ENCODE measurements at places on chromosomes 11 and 22.

- DNase-seq = no peak
Measured at GRCh38 chr11:10379426-10379825, 74.6 kb downstream of the ADM start.

GRCh38 chr11:105100206-105100605 lies 39.4 kb downstream of the CARD18 start:
- no peak for DNase-seq

GRCh38 chr11:28417601-28418323 lies 309.6 kb downstream of the METTL15 start:
- no peak for DNase-seq

GRCh38 chr11:78929207-78929905 lies 354.7 kb upstream of the NARS2 start:
- DNase-seq = no peak

DNA sequence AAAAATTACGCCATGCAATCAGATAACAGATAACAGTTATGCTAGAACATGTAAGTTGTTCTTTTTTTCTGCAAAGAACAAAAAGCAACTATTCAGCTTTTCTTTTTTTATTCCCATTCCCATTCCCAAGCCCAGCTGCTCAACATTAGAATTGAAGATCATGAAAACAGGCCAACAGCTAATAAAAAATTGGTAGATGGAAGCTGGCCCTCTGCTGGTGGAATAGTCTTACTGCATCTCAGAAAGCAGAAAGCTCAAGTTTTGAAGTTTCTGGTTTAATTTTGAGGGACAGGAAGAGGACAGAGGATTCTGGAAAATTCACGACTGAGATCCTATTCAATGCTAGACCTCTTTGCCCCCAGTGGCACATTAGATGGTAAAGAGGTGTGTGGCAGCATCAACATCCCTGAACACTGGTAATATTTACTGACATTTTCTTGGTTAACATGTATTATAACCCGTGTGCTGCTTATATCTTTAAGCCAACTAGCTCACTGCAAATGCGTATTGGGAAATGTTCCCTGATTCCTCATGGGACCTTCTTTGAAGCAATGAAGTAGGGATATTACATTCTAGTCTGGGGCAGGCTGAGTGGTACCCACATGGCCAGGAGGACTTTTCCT lies 591.2 kb downstream of the OPCML start:
- no peak for DNase-seq

- DNase-seq = no peak
Measured at GRCh38 chr11:112795142-112795815, 165.9 kb upstream of the NCAM1 start.

DNA sequence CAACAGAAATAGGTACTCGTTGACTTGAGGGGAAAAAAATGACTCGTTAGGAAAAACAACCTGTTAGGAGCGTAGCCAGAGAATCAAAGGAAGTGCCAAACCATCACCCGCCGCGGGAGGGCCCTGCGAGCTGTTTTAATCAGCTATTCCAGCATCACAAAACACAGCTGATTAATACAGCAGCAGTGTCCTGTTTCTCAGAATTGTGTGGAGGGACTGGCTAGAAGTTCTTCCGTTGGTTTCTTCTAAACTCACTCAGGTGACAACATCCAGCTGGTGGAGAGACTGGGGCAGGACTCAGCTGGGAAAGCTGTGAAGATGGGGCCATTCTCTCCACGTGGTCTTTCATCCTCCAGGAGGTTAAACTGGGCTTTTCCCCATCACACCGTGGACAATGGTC lies 28.0 kb downstream of the HSPA8 start:
- DNase-seq = no peak

- DNase-seq = no peak
Measured at GRCh38 chr11:100009728-100010127, 677.4 kb upstream of the ARHGAP42 start.

GRCh38 chr11:117183724-117184349 lies 5.3 kb downstream of the SIDT2 start:
- DNase-seq = no peak

DNA sequence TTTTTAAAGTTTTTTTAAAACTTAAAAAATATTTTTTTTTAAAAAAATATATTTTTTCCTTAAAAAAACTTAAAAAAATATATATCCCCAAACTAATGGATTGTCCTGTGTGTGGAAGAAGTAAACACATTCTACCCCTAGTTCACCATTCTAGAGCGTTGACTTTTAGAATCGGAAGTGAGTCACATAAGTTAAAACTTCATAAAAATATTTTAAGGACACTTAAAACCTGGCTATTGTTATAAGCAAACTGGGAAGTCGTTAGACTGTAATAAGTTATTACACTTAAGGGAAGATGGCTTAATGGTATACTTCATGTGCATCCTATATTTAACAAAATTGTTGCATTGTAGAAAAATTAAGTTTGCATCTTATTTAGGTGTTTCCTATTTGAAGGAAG lies 21.1 kb downstream of the FAM118B start:
- DNase-seq = no peak

DNA sequence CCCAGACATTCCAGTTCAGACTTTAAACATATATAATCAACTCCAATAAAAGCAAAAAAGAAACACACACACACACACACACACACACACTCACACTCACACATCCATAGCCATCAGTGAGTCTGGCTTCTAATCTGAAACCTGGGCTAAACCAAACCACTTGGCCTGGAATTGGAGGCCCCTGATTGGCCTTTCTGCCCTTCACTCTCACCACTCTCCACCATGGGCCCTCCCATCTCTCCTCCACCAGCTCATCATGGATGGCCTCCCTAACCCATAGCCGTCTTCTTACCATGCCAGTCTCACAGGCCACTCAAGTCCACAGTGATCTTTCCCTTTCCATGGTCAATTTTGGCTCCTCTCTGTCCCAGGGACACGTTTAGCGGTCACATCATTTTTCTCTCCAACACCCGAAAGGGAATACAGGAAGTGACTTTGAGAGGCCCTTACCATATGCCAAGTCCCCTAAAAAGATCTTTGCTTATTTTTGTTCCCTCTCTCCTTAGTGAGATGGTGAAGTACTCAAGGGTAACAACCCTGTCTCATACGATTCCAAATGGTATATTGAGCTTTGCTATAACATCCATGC lies 66.6 kb downstream of the ENDOD1 start:
- no peak for DNase-seq

- DNase-seq = no peak
Measured at GRCh38 chr11:131295986-131296385, 74.4 kb upstream of the NTM start.

GRCh38 chr11:72621008-72621610 lies 53.1 kb downstream of the PDE2A start:
- no peak for DNase-seq

- no peak for DNase-seq
Measured at GRCh38 chr22:20957683-20958431, 9.2 kb upstream of the AIFM3 start.

DNA sequence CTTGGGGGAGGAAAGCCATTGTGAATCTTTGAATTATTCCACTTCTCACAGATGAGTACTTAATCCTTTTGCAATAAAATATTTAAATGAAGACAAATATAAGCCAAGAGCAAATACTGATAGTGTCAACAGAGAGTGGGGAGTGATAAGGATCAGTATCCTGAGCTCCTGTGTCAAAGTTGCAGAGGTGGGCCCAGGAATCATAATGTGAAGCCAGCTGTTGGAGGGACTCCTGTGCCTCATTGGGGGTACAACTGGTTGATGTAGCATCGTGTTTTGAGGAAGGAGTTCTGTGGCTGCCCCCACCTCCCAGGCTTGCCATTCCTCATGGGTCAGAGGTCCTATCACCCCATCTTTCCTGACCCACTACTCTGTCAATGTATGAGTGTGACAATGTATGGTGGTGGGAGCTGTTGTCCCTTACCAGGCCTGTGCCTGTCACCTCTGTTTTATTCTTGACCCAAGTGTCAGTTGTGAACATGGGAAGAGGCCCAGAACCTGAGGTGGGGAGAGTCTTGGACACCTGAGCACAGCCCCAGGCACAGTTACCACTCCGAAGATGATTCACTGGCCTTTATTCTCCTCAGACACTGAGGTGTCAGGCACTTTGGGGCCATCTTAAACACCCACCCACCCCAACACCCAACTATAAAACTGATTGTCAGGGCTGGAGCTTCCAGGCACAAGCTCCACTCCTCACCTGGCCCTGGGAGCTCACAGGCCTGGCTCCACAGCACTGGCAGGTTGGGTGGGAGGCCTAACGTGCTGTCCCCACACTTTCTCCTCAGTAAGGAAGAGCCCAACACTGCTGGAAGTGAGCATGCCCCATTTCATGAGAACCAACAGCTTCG lies 38.4 kb downstream of the KCNQ1OT1 start:
- DNase-seq = no peak

- DNase-seq = no peak
Measured at GRCh38 chr11:72328366-72329224, 84.6 kb upstream of the PHOX2A start.

DNA sequence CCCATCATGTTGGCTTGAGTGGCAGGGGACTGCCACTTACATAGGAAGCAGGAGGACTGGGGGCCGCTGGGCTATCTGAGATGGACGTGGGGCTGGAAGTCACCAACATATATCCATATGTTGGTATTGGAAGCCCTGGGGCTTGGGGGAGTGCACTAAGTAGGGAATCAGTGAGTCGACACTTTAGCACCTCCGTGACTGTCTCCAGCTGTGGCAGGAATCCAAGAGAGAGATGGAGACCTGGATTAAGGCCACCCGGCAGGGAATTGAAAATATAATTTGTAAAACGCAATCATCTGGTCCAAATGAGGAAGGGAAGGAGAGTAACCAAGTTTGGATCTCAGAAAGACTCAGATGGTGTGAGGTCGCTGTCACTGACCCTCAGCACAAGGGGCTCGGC lies 68.4 kb downstream of the ELFN2 start:
- DNase-seq = no peak

GRCh38 chr22:22941831-22942510 lies 54.4 kb downstream of the IGLL5 start:
- no peak for DNase-seq

DNA sequence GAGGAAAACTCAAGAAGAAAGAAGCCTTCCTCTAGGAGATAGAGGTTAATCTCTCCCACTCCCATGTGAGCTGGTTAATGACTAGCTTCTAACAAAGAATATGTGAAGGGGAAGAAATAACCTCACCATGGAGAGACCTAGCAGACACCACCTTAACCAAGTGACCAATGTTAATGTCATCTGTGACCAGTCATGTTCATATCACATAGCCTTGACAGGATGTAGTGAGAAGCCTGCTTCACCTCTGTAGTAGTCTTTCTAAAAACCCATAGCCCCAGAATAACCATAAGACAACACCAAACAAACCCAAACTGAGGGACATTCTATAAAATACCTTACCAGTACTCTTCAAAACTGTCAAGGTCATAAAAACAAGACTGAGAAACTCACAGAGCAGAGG lies 21.5 kb upstream of the POU2AF1 start:
- no peak for DNase-seq

DNA sequence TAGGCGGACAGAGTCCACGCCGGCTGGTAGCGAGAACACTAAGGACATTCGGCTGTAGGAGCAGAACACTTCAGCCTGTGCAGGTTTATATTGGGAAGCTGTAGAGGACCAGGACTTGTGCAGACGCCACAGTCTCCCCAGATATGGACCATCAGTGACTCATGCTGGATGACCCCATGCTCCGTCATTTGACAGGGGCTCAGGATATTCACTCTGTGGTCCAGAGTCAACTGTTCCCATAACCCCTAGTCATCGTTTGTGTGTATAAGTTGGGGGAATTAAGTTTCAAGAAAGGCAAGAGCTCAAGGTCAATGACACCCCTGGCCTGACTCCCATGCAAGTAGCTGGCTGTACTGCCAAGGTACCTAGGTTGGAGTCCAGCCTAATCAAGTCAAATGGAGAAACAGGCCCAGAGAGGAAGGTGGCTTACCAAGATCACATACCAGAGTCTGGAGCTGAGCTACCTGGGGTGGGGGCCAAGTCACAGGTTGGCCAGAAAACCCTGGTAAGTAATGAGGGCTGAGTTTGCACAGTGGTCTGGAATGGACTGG lies 17.2 kb downstream of the P2RY2 start:
- DNase-seq = no peak

GRCh38 chr11:75155570-75156422 lies 4.9 kb downstream of the SLCO2B1 start:
- DNase-seq = no peak

DNA sequence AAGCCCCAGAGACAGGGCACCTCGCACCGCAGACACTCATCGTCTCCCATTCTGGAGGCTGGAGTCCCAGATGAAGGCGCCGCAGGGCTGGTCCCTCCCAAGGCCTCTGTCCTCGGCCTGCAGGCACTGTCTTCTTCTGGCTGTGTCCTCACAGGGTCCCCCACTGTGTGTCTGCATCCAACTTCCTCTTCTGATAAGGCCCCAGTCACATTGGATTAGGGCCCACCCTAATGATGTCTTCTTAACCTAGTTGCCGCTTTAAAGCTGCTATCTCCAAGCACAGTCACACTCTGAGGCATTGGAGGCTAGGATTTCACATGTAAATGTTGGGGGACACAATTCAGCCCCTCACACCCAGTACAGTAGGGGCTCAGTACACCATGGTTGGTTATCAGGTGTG lies 48.9 kb downstream of the DHCR7 start:
- no peak for DNase-seq

- DNase-seq = no peak
Measured at GRCh38 chr11:26914968-26915367, 78.9 kb upstream of the FIBIN start.

- DNase-seq = no peak
Measured at GRCh38 chr22:20646415-20646814, 127.5 kb upstream of the SERPIND1 start.

GRCh38 chr11:102573851-102574250 lies 43.3 kb upstream of the MMP7 start:
- DNase-seq = no peak

GRCh38 chr22:40028098-40028425 lies 33.3 kb downstream of the FAM83F start:
- DNase-seq = no peak

GRCh38 chr11:12841946-12842630 lies 167.0 kb upstream of the RASSF10 start:
- no peak for DNase-seq

DNA sequence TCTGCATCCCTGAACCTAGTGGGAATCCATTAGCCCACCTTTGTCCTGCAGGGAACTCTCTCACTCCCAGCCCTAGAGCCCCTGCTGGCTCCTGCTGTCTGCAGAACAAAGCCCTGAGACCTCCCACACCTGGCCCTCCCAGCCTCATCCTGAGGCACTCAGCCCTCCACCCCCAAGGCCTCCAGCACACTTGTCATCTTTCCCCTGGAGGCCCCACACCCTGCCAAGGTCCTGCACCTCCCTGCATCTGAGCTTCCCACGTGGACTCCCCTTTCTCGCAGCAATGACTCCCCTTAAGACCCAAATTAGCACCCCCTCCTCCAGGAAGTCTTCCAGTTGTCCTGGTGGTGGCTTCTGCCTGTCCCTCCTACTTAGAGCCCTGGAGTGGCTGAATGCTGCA lies 42.3 kb upstream of the LINC01488 start:
- DNase-seq = no peak

- DNase-seq = no peak
Measured at GRCh38 chr11:16186680-16187079, 169.7 kb downstream of the SOX6 start.

DNA sequence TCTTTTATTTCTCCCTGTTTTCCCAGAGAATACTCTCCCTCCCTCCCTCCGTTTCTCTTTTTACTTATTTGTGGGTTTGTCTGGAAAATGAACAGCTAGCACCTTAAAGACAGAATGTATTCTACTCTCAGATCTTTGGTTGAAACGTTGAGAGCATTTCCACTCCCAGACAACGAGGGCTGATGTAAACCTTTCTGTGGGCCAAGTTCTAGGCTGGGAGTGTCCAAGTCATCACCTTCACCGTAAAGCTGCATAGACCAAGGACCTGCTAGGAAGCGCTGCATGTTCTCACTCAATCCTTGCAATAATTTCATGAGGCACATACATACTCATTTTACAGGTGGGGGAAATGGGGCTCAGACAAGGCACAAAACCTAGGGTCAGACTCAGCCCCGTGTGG lies 32.4 kb downstream of the MYH9 start:
- DNase-seq = no peak

Data from stimulated activated CD8-positive, alpha-beta memory T cell treated with anti-CD3 and anti-CD28 coated beads, Interleukin-15, amount 100 ng/mL, for 4 hours (primary cell).